ENCODE measurements at places on chromosomes 3 and 15.
A peak's percentile ranks its signal among the peaks of the same experiment; 100 is the strongest.

DNA sequence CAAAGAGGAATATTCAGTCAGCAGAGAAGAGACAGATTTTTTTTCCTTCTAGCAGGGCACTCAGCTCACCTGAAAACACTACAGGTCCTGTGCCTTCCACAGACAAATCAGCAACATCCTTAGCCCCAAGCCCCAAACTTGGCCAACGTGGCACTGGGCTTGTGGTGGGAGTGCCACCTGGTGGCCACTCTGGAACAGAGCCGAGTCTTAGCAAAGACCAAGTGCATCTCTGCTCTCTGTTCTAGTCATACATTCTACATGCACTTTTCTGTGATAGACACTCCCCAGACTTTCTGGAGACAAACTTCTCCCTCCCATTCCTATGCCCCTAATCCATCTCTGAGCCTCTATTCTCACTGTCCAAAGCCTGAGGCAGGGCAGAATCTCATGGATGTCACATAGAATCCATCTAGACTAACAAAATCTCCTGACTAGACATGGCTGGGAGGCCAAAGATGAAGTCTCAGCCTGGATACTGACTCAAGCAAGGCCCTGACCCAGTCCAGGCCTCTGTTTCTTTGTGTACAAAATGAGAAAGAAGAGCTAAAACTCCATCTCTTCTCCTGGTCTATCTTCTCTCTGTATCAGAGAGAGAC lies 5.1 kb upstream of the SEMA7A start:
- peak; percentile 73 for DNase-seq

DNA sequence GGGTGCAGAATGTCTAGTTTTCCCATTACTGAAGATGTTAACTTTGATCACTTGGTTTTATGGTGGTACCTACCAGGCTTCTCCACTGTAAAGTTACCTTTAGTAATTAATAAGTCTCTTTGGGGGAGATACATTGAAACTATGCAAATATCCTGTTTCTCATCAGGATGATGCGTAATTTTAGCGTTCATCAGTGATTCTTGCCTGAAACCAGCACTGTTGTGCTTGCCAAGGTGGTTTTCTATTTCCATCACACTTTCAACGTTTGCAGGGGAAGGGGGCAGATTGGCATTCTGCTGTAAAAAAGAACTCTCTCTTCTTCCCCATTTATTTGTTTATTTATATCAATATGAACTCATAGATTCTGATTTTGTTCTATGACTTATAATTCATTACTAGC lies 61.0 kb downstream of the SSR3 start:
- DNase-seq, result no peak

DNA sequence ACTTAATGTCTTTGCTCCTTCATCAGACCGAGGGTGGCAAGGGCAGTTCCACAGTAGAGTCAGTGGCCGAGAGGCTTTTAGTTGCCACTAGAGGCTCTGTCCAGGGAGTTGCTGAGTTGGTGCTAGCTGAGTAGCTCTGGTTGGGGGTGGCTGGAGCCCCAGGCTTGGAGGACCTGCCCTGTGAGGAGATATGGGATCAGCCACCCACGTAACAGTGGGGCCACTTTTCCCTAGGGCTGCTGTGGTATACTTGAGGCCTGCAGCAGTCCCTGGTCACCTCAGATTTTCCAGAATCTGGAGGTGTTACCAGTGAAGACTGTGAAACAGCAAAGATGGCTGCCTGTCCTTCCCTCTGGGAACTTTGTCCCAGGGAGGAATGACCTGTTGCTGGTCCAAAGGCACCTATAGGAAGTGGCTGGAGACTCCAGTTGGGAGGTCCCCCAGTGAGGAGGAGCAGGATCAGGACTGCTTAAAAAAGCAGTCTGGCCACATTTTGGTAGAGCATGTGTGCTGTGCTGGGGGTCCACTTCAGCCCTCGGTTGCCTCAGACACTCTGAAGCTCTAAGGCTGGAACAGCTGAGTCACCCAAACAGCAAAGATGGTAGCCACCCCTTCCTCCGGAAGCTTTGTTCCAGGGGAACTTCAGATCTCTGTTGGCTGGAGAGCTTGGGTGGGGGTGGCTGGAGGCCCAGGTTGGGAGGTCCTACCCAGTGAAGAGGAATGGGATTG lies 72.9 kb downstream of the AKAP13 start:
- no peak for DNase-seq

GRCh38 chr15:60390871-60391501 lies 6.8 kb downstream of the ANXA2 start:
- DNase-seq, result peak; percentile 88

GRCh38 chr15:70669006-70669602 lies 94.3 kb downstream of the UACA start:
- no peak for DNase-seq

- peak; percentile 57 for DNase-seq
These were observed 134.0 kb upstream of the THRB start for GRCh38 chr3:24628523-24629258.

GRCh38 chr15:73826711-73827251 lies 46.6 kb upstream of the TBC1D21 start:
- DNase-seq, result no peak

GRCh38 chr3:12896063-12896985 lies 55.0 kb upstream of the RPL32 start:
- DNase-seq, result no peak

DNA sequence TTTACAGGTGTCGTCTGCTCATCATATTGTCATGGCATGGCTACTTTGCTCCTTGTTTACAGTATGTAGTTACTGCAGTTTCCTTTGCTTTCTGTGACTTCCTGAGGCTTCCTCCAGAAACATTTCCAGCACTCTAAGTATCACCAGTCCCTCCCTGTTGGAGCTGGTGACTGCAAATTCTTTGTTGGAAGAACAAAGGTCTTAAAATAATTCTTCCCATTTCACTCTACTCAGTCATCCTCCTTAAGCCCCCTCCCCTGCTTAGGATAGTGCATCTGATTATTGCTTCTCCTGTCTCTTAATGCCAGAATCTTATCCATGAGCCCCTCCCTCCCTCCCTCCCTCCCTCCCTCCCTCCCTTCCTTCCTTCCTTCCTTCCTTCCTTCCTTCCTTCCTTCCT lies 72.0 kb downstream of the C3orf38 start:
- no peak for DNase-seq

DNA sequence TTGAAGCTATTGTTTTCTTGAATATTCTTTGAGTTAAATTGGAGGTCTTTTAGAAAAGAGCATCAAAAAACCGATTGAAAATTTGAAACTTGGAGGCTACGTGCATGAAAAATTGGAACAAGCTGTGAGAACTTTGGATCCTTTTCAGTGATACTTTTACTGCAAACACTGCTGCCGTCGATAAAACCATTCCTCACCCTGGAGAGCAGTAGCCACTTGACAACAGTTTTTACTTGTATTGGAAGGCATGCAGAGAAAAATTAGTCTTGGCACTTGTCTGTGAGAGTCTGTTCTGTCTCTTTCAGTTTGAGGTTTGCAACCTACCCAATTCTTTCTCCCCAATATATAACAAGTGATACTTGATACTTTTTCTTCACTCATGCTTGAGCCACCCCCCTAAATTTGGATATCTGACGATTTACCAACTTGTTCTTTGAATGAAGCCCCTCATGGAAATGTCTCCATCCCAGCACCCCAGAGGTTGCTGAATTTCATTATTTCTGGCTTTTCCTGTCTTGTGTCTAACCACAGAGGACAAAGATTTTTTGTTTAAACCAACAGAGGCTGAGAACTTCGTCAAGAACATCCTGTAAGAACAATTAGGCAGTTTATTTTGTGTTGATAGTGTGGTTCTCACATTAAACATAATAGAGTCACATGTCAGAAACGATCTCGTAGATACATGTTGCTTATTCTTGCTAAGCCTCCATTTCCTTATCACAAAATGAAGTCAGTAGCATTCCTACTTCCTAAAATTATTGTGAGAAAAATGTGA lies 307.3 kb upstream of the PLSCR5 start:
- no peak for DNase-seq

GRCh38 chr15:42348083-42348482 lies 11.2 kb upstream of the CAPN3 start:
- peak; percentile 88 for DNase-seq

DNA sequence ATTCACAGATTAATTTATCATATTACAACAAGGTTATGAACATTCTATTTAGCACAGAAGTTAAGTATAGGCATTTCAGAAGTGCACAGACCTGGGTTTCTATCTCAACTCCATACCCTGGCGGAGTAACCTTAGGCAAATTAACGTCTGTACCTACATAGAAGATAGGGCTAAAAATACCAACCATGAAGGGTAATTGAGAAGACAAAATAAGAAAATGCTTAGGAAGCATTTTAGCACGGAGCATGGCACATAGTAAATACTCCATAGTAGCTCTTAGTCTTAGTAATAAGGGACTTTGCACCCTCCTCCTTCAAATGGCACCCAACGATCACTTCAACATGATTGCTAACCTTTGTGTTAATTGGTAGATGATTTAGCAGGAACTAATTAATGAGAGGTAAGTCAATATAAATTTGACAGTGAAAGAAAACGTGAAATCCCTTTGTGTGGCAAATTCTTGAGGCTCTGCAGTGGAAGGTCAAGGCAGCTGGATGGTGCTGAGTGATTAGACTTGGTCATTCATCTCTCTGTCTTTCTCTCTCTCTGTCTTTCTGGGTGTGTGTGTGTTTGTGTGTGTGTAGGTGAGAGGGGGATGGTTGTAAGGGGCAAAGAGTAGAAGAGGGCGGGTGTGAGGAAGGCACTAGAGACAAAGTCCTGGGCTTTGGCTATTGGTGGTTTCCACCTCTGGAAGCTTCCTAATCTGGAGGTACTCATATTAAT lies 131.1 kb upstream of the PHLDB2 start:
- DNase-seq, result no peak

GRCh38 chr3:66567077-66567476 lies 66.3 kb upstream of the LRIG1 start:
- peak; percentile 97 for DNase-seq

DNA sequence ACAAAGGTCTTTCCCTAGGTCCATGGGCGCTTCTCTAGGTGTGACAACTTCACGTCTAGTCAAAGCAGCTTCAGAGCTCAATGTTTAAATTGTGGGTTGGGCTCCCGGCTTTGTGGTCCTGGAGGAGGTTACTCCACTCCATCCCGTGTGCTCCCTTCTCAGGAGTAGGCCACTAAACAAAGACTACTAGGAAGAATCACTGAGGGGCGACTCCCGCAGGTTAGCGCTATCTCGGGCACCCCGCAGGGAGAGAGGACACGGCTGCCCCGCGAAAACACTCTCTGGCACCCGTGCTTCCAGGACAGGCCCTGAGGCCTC lies 500 bp downstream of the PARP6 start:
- peak; percentile 7 for DNase-seq

- DNase-seq, result no peak
These were observed 1.5 kb downstream of the CMTM6 start for GRCh38 chr3:32500880-32501782.

DNA sequence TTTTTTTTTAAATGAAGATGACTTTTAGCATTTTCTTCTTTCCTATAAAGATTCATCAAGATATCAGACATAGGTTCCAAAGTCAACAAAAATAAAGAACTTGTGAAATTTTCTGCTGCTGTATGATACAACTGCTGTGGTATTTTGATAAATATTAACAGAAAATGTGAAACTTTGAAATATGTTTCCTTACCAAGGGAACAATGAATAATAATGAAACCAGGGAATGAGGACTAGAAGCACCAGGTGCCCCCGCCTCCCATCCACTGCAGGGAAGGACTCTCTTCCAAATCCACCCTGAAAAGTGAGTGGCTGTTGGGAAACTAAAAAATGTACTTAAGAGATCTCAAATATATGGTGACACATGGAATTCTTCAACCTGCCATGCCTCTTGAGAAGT lies 198.4 kb downstream of the FHIT start:
- no peak for DNase-seq

DNA sequence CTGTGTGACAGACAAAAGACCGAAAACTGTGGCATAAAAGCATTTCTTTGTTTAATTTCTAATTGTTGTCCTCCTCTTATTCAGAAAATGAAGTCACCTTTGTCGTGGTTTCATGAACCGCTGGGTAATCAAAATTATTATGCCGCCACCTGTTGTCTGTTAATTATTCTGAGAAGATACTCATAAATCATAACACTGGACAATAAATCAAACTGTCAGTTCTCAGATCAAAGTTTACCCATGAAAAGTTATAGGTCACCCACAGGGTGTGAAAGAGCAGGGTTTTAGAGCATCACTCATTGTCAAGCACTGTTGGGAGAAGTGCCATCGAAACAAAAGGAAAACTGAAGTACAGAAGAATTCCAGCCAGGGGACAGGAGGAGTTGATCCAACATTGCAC lies 474.3 kb downstream of the NR2F2 start:
- DNase-seq, result no peak

DNA sequence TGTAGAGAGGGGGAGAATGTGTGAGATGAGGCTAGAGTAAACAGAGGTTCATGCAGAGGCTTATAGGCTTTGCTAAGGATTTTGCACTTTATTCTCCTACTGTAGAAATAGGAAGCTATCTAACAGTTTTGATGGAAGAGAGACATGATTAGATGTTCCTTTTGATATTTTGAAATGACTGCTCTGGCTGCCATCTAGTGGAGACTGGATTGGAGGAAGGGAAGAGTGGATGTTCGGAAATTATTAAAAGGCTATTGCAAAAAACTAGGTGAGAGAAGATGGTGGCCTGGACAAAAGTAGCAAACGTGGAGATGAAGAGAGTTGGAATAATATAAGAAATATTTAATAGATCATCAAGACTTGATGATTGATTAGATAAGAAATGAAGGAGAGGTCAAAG lies 42.2 kb downstream of the SYN2 start:
- DNase-seq, result no peak

- peak; percentile 10 for DNase-seq
These were observed 53.9 kb upstream of the ATOSA start for GRCh38 chr15:52733088-52733487.

DNA sequence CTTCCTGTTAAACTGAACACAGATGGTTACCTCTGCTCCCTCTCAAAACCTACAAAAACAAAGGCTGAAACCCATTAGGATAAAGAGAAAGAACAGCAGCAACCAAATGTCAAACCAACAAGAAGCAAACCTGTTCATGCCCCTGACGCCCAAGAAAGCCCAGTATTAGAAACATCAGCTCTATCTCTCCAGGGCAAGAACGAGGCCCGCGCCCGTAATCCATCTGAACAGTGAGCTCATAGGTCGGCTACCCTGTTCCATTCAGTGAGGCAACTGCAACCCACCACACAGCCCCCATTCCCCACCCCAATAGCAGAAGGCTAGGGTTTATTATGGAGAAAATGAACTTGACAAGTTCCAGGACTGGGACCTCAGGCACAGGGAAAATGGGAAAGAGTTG lies 10.0 kb downstream of the LSG1 start:
- DNase-seq, result no peak

DNA sequence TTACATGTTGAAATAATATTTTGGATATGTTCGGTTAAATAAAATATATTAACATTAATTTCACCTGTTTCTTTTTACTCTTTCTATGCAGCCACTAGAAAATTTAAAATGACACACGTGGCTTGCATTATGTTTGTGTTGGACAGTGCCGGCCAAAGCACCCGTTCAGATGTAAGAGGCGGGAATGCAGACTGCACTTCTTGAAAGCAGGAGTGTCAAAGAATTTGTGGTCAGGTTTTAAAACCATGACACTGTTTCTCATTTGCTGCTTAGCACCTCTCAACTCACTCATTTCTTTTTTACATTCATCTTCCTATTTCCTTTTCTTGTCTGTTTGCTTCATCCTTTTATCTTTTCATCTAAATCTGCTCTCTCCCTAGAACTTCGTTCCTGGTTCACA lies 35.3 kb upstream of the MINAR1 start:
- DNase-seq, result no peak
